NCI-H774 (cell line): ENCODE measurements at places on chromosomes 1 and 21.

DNA sequence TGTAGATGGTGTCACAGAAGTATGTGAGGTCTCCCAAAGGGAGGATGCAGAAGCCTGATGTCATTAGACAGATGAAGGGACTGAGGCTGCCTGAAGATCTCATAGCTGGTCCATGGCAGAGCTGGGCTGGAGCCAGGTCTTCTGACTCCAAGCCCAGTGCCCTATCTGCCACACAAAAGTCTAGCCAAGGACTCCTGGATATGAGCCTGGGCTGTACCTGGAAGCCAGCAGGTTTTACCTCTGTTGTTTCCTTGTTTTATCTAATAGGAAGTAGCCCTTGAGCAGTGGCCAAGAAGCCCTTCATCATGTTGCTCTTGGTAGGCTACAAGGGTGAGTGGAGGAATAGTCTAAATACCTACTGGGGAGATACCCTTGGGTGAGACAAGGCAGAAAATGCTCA is 74.4 kb upstream of the SLC44A3 start:
- DNase-seq, result no peak

GRCh38 chr1:92754719-92755050 is 30.2 kb downstream of the EVI5 start:
- no peak for DNase-seq

- DNase-seq, result no peak
Observed at GRCh38 chr1:1603671-1604373, 3.9 kb upstream of the FNDC10 start.

- no peak for DNase-seq
Observed at GRCh38 chr1:232538224-232538942, 91.5 kb downstream of the SIPA1L2 start.
